Stimulated activated naive CD4-positive, alpha-beta T cell (primary cell): ENCODE measurements at places on chromosomes 1 and 21.

- no peak for DNase-seq
Measured at GRCh38 chr1:7287013-7287412, 484.1 kb upstream of the VAMP3 start.

DNA sequence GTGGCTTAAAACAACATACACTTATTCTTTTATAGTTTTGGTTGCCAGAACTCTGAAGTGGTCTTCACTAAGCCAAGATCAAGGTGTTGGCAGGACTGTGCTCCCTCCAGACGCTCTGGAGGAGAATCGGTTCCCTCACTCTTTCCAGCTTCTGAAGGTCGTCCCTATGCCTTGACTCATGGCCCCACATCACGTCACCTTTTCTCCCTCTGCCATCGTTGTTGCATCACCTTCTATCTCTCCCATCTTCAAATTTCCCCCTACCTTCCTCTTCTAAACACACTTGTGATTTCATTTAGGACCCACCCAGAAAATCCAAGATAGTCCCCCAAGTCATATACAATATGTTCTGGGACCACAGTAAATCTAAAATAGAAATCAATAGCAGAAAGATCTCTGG, 12.4 kb downstream of the HHIPL2 start:
- no peak for DNase-seq

DNA sequence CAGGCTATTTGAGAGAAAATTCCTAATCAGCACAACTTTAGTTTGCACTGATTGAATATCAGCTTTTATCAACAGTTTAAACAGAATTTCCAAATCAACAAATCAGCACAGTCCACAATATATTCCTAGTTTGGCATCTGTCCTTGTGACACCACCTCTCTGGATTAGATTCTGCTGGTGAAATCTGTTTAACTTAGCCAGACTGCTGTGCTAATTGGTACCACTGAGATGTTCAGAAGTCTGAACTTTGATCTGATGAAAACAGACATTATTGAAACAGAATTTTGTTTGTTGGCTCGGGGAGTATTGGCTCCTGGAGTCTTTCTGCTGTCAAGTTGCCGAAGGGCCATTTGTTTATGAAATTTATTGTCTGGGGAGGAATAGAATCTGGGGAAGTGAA, 17.0 kb upstream of the NGF start:
- DNase-seq = no peak

DNA sequence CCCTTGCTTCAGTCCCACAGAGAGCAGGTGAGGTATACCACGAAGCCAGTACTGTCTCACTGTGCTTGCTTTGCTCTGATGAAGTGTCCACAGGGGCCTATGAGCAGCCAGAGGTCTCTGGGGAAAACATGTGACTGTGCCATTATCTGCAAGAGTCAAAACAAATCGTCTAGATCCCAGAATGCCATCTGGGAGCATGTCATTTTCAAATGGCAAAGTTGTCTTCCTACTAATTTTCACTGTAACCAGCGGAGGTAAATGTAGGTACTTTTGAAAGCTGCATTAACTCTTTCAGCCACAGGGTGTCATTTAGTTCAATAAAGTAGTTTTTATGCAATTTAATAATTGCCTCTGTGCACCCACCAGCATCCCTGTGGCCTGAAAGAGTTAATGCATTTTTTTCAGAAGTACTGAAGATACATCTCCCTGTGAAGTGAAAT, 173.6 kb upstream of the SGIP1 start:
- no peak for DNase-seq

- DNase-seq = no peak
Measured at GRCh38 chr21:32351428-32351827, 41.4 kb downstream of the URB1 start.

GRCh38 chr21:15415541-15416261, 314.1 kb upstream of the USP25 start:
- no peak for DNase-seq

GRCh38 chr1:167659450-167659849, 29.4 kb downstream of the RCSD1 start:
- no peak for DNase-seq

- DNase-seq = no peak
Measured at GRCh38 chr1:6401673-6402072, 8.1 kb upstream of the ACOT7 start.

DNA sequence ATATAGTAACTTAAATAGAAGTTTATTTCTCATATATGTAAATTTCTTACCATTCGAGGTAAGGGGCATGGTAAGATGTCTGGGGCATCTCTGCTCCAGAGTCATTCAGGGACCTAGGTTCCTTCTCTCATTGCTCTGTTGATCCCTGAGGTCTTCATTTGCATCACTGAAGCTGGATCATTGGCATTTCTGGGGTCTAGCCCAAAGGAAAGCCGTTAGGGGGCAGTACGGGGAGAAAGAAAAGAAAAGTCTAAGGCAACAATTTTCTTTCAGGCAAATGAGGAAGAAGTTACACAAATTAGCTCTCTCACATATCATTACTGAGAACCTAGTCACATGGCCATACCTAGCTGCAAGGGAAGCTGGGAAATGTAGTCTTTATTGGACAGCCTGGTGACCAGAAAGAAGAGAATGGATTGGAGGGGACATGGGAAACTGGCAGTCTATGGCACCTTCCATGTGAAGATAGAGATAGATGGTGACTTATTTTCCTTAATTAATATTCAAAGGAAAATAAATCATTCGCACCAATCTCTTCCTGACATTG, 10.2 kb upstream of the SUSD4 start:
- DNase-seq = no peak

DNA sequence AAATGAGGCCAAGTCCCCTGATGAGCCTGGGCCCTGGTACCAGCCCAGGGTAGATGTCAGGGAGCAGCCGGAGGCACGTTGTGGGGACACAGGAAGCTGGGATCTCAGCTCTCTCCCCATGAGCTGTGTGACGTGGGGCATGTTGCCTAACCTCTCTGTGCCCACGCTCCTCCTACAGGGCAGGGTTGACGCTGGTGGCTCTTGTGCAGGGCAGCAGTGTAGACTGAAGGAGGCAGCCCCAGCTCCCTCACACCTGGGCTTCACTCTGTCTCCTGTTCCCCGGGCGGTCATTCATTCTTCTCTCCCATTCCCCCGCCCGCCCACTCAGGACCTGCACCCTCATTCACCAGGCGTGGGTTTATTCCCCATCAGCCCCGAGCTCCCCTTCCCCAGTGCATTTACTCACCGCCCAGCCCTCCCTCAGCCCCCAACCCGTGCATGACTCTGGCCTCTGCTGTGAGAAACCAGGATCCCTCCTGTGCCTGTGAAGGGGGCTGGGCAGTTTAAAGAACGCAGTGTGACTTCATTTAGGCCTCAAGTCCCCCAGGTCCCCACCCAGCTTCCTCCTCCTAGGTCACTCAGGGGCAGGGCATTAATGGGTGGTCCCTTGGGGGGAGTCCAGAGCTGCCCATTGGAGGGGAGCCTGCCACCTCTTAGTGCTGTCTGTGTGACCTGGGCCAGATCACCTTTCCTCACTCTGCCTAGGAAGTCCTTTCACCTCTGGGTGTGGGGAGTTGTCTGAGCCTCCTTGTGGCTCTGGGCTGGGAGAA, 285.7 kb downstream of the PTPRU start:
- DNase-seq = no peak

- DNase-seq = no peak
Measured at GRCh38 chr1:227774821-227775661, 39.8 kb downstream of the SNAP47 start.

GRCh38 chr21:32113486-32113885, 165.4 kb downstream of the MIS18A start:
- DNase-seq = no peak

GRCh38 chr1:220338759-220339158, 66.5 kb upstream of the RAB3GAP2 start:
- no peak for DNase-seq

- no peak for DNase-seq
Measured at GRCh38 chr1:48233666-48234485, 11.4 kb downstream of the SLC5A9 start.

GRCh38 chr1:36285443-36286101, 20.6 kb upstream of the SH3D21 start:
- peak; percentile 54 for DNase-seq

DNA sequence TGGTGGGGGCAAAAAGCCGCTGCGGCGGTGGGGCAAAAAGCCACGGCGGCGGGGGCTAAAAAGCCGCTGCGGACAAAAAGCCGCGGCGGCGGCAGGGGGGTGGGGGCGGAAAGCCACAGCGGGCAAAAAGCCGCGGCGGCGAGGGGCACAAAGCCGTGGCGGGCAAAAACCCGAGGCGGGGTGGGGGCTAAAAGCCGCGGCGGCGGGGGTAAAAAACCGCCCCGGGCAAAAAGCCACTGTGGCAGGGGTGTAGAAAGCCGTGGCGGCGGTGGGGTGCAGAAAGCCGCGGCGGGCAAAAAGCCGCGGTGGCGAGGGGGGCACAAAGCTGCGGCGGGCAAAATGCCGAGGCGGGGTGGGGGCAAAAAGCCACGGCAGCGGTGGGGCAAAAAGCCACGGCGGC, 3901.8 kb downstream of the SRGAP2C start:
- DNase-seq = no peak

- no peak for DNase-seq
Measured at GRCh38 chr21:36450511-36450910, 29.4 kb downstream of the CLDN14 start.

- DNase-seq = no peak
Measured at GRCh38 chr21:23955135-23955843, 1652.0 kb downstream of the MRPL39 start.

GRCh38 chr1:29832471-29832870, 596.1 kb downstream of the PTPRU start:
- no peak for DNase-seq

GRCh38 chr1:241837416-241837815, 10.6 kb upstream of the EXO1 start:
- no peak for DNase-seq

- DNase-seq = no peak
Measured at GRCh38 chr1:117702654-117703053, 96.8 kb downstream of the TENT5C start.

- no peak for DNase-seq
Measured at GRCh38 chr21:41950941-41951351, 2.9 kb downstream of the C2CD2 start.

DNA sequence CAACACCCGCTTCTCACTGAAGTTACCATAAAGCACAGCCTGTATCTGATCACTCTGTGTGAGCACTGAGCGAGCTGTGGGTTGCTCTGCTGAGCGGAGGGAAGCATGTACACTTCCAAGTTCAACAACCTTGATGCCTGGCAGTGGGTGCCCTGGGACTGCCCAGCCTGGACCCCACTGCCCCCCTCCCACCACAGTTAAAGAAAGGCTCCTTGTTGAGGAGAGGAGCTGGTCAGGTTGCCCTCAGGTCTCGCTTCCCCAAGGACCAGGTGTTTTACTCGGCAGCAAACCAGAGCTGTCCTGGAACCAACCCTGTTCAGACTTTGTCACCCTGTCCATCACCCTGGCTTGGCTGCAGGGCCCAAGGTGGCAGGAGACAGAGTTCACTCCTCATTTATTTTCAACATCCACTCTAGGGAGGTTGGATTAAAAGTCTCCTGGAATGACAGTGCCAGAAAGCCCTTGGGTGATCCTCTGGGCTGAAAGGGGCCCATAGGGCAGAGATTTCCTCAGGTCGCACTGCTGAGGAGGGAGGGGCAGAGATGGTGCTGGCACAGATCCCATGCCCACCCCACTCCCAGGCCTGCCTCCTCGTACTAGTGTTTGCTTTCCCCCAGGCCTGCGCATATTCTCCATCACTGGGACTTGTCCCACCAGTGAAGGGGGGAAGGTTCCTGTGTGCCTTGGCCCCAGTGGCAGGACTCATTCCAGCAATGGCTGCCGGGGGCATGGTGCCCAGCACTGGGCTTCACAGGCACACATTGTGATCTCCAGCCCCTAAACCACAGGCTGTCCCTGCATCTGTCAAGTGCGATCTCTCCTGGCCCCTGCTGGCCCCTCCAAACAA, 101.7 kb downstream of the TRABD2B start:
- no peak for DNase-seq

DNA sequence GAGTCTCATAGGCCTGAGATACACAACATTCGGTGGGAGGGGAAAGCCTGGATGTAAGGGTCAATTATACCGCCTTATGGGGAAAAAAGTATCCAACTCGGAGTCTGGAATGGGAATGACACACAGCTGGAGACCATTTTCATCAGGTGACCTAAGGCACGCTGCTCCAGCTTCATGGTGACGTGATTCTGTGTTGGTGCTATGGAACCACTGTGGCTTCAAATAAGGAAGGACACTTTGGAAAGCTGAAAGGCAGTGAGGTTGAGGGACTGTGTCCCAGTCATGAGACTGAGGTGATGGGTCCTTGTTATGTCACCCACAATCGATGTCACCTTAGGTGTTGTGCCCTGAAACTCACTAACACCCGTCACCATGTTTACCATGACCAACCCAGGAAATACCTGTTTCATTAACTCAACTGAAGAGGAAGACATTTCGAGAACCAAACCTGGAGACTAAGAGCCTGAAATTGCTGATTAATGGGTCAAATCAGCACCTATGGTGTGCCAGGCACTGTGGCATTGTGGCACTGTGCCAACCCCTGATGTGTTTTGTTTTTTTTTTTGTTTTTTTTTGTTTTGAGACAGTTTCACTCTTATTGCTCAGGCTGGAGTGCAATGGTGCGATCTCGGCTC, 54.5 kb downstream of the IRF2BP2 start:
- DNase-seq = no peak

- no peak for DNase-seq
Measured at GRCh38 chr1:216464489-216464888, 41.2 kb upstream of the USH2A start.

DNA sequence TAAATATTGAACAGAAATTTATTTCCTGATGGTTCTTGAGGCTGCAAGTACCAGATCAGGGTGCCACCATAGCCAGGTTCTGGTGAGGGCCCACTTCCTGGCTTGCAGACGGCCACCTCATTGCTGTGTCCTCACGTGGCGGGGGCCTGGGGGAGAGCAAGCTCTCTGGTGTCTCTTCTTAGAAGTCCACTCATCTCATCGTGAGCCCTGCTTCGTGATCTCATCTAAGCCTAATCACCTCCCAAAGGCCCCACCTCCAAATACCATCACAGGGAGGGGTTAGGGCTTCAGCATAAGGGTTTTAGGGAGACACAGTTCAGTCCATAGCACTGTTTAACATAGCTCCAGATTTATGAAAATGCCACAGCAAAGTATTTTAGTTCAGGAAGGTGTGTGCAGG, 119.7 kb downstream of the PRDM2 start:
- DNase-seq = no peak

- no peak for DNase-seq
Measured at GRCh38 chr1:145901312-145902021, 8.4 kb downstream of the ITGA10 start.

- no peak for DNase-seq
Measured at GRCh38 chr1:31759298-31760023, 4.7 kb downstream of the ADGRB2 start.
